Amygdala (tissue), 56 donors: ENCODE measurements at places on chromosomes 2 and 18.

DNA sequence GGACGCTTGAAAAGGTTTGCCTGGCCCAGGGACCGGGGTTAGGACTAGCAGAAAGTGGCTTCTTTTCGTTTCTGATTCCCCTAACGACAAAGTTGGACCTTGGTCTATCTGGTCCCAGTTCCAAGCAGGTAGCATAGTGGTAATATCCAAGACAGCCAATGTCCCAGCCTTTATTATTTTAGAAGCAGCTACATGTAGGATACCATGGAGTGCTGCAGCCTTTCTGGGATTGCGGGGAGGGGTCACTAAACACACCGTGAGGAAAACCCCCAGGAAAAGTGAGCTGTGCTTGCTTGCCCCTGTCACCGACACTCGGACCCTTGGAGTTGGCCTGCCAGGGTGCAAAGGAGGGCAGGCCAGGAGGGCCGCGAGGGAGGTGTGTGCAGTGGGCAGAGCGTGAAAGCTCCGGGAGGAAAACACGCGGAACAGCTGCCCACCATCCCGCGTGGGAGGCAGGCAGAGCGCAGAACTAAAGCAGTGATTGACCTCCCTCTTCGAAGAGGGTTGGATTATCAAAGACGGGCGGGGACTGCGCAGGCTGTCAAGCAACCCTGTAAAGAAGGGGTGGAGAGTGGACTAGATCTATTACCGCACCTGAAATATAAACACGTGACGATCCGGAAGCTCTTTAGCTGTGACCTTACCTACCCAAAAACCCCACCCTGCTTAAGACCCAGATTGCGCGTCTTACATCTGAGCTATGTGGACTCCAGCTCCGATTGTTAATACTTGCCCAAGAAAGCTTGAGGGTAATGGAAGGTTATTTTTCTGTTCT is 624 bp upstream of the MAP4K3 start:
- no peak for DNase-seq

GRCh38 chr2:216485237-216485636 is 13.4 kb upstream of the RPL37A start:
- DNase-seq, result no peak

GRCh38 chr2:126495189-126495588 is 160.8 kb upstream of the GYPC start:
- DNase-seq, result no peak

GRCh38 chr2:46385786-46386577 is 88.8 kb downstream of the EPAS1 start:
- DNase-seq, result no peak

GRCh38 chr2:111984213-111984604 is 70.9 kb upstream of the TMEM87B start:
- no peak for DNase-seq

GRCh38 chr2:242015108-242016065 is 145.9 kb downstream of the RTP5 start:
- no peak for DNase-seq

DNA sequence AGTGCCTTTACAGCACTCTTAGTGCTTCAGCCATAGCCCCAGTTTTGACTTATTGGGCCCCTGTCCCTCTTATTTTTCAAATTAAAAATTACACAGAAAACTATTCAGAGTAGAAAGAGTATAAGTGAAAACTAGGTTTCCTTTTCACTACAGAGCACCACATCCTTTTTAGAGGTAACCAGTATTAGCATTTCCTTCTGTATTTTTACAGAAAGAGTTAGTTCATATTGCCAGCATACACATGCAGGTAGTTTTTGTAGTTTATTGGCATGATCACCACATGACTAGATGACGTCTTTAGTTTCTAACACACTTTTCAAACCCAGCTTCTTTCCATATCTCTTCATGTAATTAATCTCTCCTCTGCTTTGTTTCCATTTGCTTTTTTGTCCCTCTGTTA is 66.4 kb downstream of the UBE2E3 start:
- DNase-seq, result no peak

GRCh38 chr2:149246186-149246585 is 84.2 kb upstream of the LYPD6 start:
- DNase-seq, result no peak
